T-cell (primary cell): ENCODE measurements at places on chromosomes 11 and 22. TPM values are rescaled to one million over a fixed set of nuclear protein-coding genes. Genes with fewer than 3 reads are reported as not detected.

GRCh38 chr11:69509846-69510390 lies 28.5 kb downstream of the LINC01488 start:
- DNase-seq: no peak

DNA sequence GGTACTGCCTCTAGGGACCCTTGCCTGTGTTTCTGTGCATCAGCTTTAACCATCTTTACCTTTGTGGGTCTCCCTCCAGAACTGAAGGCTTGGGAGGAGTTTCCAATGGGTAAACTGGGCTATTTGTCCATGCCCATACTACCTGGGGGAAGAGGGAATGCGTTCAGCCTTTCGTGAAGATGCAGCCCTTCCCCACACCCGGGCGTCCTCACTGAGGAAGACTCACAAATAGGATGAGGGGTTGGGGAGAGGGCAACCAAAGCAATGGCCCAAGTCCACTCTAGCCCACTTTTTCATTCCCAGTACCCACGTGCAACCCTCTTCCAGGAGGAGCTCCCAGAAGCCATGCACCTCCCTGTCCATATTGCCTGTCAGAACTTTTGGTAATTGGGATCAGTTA lies 61.8 kb upstream of the ADA2 start:
- DNase-seq: no peak

GRCh38 chr22:19448076-19448607 lies 631 bp upstream of the C22orf39 start:
- peak; percentile 6 for DNase-seq

DNA sequence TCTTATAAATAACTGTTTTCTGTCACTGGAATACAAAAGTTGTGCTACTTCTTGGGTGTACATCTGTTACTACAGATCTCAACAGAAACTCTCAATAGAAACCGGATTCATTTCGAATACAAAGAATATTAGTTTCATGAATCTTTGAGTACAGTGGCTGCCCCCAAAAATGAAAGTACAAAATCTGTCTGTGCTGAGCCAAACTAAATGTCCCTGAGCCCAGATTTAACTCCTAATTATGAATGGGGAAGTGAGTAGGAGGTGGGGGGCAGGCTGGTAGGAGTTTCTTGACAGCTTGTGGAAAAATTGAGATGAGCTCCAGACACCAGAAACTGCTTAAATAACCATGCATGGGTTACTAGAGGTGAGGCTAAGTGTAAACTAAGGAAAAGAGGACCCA lies 41.6 kb downstream of the PITPNB start:
- no peak for DNase-seq

DNA sequence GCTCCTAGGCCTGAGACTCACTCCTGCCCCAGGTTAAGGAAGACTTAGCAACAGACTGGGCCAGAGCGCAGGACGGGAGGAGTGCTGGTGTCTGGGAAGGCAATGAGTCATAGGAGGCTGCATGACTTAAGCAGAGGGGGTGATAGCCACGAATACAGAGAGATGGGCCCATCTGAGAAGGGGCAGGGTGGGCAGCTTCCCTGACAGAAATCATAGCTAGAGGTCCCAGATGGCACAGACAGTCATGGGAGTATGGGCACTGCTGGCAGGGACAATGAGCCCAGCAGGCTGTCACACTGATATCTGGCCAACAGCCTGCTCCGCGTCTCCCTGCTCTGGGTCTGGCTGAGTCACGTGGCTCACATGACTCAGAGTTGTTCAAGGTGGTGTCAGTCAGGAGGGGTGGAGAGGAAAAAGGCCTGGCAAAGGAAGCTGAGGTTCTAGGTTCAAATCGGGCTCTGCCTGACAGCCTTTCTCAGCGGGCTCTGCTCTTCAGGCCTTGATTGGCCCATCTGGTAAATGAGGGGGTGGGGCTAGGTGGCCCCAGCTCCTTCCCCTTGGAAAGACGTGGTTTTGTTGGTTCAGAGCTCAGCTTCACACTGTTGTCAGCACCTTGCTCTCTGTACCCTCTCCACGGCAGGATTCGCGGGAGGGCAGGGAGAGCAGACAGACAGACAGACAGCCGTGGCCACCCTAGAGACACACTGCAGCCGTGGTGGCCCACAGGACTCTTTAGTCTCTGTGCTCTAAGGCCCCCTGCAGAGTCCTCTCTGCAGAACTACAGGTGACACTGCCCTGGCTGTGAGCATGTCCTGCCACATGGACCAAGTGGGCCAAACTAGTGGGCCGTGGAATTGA lies 47.8 kb downstream of the DBX1 start:
- no peak for DNase-seq

DNA sequence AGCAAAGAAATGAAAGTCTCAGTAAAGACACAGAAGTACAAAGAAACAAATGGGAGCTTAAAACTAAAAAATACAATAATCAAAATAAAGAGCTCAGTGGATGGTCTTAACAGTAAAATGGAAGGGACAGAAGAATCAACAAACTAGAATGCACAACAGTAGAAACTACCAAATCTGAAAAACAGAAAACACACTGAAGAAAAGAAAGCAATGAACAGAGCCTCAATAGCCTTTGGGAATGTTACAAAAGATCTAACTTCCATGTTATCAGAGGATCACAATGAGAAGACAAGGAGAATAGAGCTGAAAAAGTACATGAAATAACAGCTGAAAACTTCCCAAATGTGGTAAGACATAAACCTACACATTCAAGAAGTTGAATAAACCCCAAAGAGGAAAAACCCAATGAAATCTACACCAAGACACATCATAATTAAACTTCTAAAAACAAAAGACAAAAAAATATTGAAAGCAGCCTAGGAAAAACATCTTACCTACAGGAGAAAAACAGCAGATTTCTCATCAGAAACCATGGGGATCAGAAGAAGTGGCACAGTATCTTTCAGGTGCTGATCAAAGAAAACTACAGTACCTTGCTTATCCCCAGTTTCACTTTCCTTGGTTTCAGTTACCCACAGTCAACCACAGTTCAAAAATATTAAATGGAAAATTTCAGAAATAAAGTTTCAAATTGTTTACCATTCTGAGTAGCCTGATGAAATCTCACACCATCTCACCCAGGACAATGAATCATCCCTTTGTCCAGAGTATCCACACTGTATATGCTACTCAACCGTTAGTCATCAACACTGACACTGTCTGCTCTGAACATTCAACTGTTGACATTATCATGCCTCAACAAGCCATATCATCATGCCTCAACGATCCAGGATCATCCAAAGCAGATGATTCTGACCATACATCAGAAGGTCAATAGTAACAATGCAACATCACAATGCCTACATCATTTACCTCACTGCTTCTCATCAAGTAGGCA lies 22.2 kb downstream of the RRAS2 start:
- no peak for DNase-seq

GRCh38 chr22:45892681-45893461 lies 84.1 kb downstream of the WNT7B start:
- no peak for DNase-seq

DNA sequence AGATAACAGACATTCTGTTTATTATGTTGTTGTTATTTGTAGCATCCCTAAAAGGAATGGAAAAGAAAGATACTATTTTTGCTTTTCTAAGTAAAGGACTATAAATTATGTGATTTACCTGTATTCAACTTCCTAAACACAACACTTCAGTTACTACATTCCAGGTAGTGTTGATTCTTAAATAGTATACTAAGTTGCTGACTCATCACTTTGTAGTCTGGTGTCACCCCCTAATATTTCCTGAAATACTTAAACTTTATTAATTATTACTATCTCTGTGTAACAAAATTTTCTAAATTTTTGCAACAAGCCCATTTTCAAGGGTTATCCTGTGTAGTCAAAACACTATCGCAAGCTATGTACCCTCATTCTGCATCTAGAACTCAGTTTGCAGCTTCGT lies 7.0 kb downstream of the SYTL2 start:
- no peak for DNase-seq

- no peak for DNase-seq
Measured at GRCh38 chr11:2653198-2653551, 46.6 kb downstream of the KCNQ1OT1 start.

Gene EIF3M
- total RNA-seq: 209 TPM

DNA sequence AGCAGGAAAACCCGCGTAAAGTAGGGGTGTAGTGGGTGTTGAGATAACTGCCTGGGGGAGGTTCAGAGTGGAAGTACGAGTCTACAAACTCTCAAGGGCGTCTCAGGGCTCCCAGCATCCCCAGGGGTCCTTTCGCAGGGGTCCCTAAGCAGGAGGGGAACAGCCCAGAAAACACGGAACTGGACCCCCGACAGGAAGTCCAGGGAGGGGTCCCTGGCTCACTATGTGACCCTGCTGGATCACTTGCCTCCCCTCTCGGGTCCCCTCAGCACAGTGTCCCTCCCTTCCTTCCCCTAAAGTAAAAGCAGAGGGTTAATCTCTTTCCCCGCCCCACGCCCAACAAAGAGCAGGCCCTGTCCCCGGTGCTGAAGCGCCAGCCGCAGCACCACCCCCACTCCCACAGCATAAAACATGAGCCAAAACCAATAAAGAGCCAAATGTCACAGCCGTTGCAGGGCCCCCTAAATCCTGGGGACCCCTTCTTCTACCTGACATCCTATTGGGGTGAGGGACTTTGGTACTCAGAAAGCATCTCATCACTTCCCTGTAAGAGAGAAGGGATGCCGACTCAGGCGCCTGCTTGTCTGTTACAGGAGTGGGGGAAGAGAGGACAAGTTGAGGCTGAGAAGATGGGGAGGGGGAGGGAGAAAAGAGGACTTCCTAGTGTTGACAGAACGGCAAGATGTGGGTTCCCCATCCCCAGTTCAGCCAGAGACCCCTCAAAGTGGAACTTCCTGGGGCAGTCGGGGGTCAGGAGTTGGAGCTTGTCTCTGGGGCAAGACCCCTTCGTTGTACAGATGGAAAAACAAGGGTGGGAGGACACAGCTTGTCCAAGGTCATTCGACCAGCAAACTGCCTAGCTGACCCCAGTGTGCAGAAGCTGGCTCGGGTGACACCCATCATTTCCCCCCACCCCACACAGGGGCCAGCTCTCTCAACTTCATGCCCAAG lies 1.4 kb upstream of the NEFH start:
- DNase-seq: peak; percentile 13

DNA sequence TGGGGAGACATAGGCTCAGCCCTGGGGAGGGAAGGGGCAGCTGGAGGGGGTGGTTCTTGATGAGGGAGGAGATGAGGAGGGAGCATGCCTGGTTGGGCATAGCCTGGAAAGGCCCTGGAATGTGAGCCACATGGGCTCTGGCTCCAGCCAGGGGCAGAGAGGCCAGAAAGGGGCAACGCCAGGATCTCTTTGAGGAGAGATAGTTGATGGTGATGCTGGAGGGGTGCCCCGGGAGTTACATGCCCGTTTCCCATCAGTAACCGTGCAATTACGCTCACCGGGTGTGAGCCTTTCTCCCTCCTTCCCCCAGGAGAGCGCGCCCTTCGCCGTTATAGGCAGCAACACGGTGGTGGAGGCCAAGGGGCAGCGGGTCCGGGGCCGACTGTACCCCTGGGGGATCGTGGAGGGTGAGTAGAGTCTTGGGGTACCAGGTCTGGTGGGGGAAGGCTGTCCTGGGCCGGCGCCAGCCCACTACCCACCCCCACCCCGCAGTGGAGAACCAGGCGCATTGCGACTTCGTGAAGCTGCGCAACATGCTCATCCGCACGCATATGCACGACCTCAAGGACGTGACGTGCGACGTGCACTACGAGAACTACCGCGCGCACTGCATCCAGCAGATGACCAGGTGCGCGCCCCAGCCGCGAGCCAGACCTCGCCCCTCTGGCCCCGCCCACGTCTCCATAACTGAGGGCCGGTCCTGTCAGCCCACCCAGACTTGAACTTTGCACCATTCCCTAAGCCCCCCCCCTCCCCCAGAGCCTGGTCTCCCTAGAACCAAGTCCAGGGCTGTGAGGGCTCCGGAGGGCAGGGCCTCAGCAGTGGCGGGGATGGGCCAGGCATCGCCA lies 1.8 kb upstream of the GP1BB start:
- no peak for DNase-seq

GRCh38 chr22:48827268-48827846 lies 1000.3 kb downstream of the BRD1 start:
- DNase-seq: no peak

Gene SLC22A9
- not detected for total RNA-seq

Gene SCGB1D2
- not detected for total RNA-seq

GRCh38 chr22:17782621-17783020 lies 8.4 kb upstream of the BID start:
- no peak for DNase-seq

Gene RAB39A
- total RNA-seq: not detected

DNA sequence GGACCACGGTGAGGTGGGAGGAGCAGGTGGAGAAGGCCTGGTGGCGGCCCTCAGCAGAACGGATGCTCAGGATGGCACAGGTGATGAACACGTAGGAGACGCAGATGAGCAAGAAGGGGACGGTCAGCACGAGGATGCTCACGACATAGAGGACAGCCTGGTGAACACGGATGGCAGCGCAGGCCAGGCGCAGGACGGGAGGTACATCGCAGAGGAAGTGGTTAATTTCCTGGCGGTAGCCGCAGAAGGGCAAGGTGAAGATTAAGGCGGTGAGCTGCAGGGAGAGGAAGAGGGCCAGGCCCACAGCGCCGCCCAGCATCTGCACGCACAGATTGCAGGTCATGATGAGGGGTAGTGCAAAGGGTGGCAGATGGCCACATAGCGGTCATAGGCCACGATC lies 24.0 kb upstream of the OR10W1 start:
- DNase-seq: no peak

Gene PDE3B
- total RNA-seq: 130 TPM
